Smooth muscle cell of the brain vasculature (primary cell): ENCODE measurements at places on chromosomes 1 and 21.

GRCh38 chr1:59018860-59019259, 235.0 kb upstream of the JUN start:
- no peak for DNase-seq

DNA sequence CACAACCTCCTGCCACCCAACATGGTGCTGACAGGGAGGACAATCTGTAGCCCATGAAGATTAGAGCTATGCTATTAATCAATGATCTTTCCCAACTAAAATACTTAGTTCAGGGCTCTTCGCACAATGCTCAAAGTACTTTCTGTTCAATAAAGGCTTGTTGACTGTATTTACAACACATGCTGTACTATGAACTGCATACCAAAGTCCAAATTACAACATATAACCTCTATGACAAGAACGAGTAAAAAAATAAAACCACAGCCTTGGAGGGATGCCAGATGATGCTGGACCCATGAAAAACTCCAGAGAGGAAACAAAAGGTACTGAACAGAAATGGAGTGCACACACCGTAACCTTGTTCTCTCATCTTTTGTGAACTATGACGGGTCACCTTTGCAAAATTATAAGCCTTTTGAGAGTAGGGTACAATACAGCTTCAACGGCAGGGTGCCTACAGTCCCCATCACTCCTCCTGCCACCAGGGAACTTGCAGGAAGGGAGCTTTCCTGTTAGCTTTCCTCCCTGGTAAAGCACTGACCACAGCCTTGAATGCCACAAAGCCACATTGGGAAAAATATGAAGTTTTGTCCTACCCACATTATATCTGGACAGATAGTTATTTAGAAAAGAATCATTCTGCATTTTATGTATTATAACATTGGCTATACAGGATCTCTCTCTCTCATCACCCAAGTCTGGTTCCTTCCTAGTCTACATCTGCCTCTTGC, 175.6 kb downstream of the NRIP1 start:
- peak; percentile 45 for DNase-seq

GRCh38 chr1:13570924-13571323, 12.7 kb upstream of the PDPN start:
- DNase-seq = no peak

- DNase-seq = no peak
These were observed 54.3 kb upstream of the CD1D start for GRCh38 chr1:158126425-158126824.

DNA sequence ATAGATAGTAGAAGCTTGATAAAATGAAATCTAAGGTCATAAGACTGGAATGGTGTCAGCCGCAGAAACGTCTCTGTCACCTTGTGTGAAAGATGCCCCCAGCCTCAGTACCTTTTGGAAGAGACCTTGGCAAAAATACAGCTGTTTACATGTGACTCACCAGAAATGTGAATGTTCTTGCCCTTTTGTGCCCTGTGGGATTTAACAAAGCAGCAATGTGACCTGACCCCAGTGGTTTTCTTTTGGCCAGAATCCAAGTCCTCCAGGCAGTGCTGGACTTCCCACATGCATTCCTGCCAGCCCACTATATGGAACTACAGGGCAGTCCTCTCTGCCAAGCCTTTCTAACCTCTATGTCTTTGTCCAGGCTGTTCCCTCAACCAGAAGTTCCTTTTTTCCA, 27.2 kb upstream of the LRRC8C start:
- DNase-seq = peak; percentile 40

DNA sequence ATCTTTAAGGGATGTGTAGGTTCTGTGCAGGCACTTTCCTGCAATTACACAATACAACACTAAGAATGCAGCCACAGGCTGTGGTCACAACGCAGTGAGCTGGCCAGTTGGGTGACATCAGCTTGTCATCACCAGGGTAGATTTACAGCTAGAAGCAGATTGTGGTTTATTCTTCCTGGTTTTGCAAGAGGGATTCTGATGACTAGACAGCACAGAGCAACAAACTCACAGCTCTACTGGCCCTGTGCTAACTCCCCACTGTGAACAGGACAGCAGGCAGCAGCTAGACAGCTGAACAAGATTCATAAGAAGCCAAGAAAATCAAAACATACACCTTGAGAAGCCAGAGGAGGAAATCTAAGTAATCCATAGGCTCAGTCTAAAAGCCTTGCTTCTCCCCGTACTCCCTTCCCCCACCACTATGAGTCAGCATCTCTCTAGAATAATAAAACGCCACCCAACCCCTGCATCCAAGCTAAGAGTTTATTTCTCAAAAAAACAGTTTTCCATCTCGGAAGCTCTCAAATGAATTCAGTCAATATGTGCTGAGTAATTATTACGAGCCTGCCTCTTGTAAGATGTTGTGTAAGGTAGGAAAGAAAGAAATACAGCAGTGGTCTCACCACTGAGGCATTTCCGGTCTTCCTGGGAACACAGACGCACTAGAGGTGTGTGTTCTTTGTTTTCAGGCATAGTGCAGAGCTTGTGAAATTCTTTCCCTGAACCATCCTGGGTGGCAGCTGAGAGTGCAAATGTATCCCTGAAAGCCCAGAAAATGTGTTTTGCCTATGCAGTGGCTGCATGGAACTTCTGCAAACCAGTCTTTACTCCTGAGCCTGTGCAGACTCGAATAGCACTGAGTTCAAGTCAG, 162.8 kb downstream of the NTPCR start:
- DNase-seq = peak; percentile 92

DNA sequence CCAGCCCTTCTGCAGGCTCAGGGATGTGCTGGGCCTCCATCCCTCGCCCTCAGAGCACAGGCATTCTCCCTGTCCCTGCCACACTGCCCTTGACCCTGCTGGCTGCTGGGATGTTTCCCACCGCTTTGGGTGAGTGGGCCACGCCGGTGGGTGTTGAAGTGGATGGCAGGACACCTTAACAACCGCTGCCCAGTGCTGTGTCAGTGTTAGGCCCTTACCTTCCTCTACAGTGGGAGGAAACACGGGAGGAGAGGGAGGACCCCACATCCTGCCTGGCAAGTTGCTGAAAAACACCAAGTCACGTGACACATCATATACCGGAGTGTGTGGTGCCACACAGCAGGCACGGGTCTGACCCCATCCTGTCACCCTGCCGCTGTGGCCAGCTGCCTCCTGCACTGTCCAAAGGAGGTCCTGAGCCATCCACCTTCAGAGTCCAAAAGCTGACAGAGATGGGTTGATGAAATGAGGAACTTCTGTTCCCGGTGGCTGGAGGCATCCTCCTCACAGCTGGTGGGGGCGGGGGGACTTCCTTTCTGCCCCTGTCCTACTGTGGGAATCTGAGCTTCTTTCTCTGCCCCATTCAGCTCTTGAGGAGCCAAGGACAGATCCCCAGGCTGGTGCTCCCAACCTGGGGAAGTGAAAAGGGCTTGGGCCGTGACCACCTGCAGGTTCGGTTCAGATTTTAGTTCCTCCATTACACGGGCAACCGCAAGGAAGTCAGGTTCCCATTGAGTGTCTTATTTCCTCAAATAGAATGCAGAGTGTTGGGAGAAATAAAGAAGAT, 3.2 kb upstream of the THEMIS2 start:
- no peak for DNase-seq

- no peak for DNase-seq
These were observed 341.8 kb downstream of the NPHP4 start for GRCh38 chr1:5650283-5651026.

DNA sequence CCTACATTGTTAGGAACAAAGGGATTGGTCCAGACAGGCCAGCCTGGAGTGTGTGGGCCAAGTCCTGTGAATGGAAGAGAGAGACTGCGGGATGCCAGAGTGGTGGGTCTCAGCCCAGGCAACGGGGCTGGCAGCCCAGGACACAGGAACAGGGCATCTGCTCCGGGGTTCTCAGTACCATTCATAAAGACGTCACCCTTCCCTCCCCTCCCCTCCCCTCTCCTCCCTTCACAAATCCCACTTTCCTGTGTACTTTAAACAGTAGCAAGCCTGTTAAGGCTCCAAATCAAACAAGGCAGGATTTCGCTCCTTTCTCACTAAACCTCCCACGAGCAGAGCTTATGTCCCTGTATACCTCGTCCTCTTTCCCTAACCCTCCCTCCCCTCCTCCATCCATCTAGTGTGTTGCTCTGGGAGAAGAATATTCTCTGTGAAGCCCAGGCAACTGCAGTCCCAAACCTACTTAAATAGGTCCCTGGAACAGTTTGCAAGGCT, 4.2 kb upstream of the PLXNA2 start:
- no peak for DNase-seq

- DNase-seq = peak; percentile 33
These were observed 72.8 kb downstream of the XCL2 start for GRCh38 chr1:168470901-168471431.

DNA sequence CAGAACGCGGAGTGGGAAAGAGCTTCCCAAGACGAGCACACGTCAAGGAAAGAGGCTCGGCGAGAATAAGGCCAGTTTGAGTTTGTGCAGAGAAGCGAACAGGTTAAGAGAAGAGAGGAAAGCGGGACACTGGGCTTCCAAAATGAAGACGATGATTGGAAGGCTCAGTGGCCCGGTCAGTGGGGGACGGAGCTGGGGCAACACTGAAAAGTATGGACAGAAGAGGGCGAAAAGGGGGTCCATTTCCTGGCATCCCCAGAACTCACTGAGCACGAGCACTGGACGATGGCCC, 258 bp downstream of the CCT3 start:
- DNase-seq = no peak

DNA sequence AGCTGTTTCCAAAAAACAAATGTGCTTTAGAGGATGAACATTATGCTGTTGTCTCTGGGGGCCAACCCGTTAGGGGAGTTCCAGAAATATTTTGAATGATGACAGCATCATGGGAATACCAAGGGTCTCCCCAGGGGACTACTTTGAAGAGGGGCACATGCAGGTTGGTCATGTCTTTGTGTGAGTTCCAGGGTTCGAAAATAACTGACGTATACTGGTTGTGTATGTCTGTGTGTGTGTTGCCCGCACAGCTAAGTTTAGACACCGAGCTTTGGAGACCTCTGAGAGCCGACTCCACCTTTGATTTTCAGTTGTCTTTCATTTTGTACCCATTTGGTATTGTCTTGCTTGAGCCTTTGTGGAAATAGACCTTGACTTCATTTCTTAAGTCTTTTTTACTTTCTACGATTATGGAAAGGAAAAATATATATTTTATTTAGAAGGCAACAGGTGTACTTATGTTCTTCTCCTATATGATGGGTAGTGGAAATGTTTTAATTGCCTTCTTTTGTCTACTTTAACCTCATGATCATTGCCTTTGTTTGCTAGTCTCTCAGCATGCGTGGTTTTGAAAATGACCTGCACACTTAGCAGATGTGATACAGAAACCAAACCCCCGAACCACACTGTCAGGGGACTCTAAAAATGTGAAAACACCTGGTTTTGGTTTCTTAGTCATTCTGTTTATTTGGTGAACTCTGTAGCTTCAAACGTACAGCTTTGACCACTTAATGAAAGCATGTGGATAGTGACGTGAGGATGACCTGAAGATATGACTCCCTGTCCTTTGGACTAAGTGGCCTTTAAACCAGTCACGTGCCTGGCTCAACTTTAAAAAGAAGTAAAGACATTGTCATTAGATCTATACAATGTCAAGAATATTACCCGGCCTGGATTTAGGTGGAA, 56.5 kb downstream of the GALNT2 start:
- peak; percentile 44 for DNase-seq

DNA sequence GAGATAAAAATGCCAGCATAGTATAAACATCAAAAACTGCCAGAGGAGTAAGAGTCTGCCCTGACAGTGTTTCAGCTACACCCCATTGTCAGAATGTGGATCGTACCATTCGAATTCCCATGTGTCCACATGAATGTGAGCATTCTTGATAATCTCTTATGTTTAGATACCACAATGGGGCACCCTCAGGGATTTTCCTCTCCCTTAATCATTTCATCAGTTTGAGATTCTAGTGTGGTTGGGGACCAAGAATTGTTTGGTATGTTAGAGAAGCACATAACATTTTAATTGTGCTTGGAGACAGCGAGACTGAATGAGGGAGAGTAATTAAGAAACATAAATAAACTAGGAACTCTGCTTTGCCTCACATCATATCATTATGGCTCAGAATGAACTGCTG, 120.2 kb downstream of the ZC3H11B start:
- no peak for DNase-seq

DNA sequence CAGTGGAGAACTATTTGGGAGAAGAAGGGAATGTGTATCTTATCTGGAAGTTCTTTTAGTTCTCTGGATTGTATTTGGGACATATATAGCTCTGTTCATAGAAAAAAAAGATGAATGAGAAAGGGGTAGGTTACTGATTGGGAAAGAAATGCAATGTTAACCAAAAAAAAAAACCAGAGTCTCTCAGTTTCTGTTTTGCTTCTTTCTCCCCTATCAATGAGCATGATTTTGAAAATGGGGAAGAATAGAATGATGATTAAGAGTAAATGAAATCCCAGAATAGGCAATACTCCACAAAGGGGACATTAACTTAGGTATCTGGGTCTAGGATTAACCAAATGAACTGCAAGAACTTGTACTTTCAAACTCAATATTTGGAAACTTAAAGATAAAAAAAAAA, 92.9 kb downstream of the RHOU start:
- DNase-seq = no peak

DNA sequence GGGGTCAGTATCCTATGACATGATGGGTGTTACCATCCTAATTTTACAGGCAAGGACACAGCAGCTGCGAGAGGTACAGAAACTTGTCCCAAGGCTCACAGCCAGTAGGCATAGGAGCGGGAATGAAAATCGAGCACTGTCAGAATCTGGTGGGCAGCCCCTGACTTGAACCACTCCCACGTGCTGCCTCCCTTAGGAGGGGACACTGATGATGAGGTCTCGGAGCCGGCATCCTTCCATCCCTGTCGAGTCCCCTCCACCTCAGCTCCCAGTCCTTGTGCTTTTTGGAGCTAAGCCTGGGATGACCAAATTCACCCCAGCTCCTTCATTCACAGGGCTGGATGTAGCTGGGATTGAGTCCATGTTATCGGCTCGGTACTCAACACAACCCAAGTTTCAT, 49.0 kb downstream of the B3GALT5 start:
- no peak for DNase-seq

DNA sequence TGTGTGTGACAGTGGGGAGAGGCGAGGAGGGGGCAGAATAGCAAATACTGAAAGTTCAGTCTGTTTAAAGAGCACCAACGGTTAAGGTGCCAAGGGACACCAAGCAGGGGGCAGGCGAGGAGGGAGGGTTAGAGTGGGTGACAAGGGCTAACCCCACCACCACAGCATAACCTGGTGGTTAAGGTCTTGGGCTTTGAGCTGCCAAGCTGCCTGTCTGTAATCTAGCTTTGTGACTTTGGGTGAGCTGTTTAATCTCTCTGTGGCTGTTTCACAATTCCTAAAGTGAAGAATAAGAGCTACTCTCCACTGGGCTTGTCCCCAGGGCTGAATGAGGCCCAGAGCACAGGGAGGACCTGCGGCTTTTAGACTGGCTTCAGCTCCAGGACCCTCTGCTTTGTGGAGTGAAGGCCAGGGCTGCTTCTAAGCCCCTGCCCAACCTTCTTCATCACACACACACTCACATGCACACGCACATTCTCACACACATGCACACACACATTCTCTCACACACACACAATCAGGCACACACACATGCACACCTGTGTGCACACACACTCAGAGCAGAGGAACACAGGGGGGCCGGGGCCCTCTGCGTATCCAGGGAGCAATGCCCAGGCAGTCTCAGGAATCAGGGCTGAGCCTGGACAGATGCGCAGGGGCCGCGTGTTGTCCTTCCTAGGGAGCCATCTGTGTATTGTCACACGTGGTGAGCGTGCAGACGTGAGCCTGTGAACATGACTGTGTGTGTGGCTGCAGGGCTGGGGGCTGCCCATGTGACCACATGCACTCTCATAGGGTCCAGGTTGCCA, 101.6 kb upstream of the TARDBP start:
- DNase-seq = no peak
